Mesothelial cell of epicardium (in vitro differentiated cells): ENCODE measurements at places on chromosomes 3 and 15. TPM values are rescaled to one million over a fixed set of nuclear protein-coding genes. Genes with fewer than 3 reads are reported as not detected.

The GREM1 gene
- total RNA-seq: 1.3 to 2.2 TPM (median 2.1 TPM) in 3 replicates

The CHRNA3 gene
- 1.9 to 4.0 TPM (median 2.4 TPM) in 3 replicates for total RNA-seq

The CXCR6 gene
- not detected in 3 replicates for total RNA-seq

The SUCLG2 gene
- total RNA-seq: 35.0 to 35.9 TPM (median 35.2 TPM) in 3 replicates

The TMEM212 gene
- total RNA-seq: not detected in 3 replicates

The MUC20 gene
- 8.7 to 11.7 TPM (median 9.4 TPM) in 3 replicates for total RNA-seq

The GCSAM gene
- total RNA-seq: 0.67 to 1.2 TPM (median 0.93 TPM) in 3 replicates

The ZBED2 gene
- not detected in 3 replicates for total RNA-seq

The ARGFX gene
- not detected in 3 replicates for total RNA-seq

The EPHB3 gene
- 98.9 to 115 TPM (median 106 TPM) in 3 replicates for total RNA-seq

The AMOTL2 gene
- 281 to 297 TPM (median 296 TPM) in 3 replicates for total RNA-seq

The TWF2 gene
- total RNA-seq: 26.6 to 30.6 TPM (median 28.7 TPM) in 3 replicates

The BUB1B gene
- 29.0 to 38.2 TPM (median 35.5 TPM) in 3 replicates for total RNA-seq

The ROPN1B gene
- not detected in 3 replicates for total RNA-seq

The REC114 gene
- total RNA-seq: not detected in 3 replicates

The DISP2 gene
- 0.57 to 0.76 TPM (median 0.64 TPM) in 3 replicates for total RNA-seq

The CIDEC gene
- total RNA-seq: not detected in 3 replicates

The CD96 gene
- total RNA-seq: 0.20 to 0.27 TPM (median 0.23 TPM) in 3 replicates

The NDN gene
- 84.8 to 89.0 TPM (median 85.8 TPM) in 3 replicates for total RNA-seq

The XYLB gene
- 5.2 to 5.9 TPM (median 5.5 TPM) in 3 replicates for total RNA-seq

The KBTBD13 gene
- 0.09 to 0.11 TPM in 2 of 3 replicates, not detected in the other for total RNA-seq

The CDC25A gene
- 12.1 to 13.1 TPM (median 13.0 TPM) in 3 replicates for total RNA-seq

The CCDC54 gene
- total RNA-seq: not detected in 3 replicates

The CYP11A1 gene
- total RNA-seq: 5.2 to 7.0 TPM (median 5.3 TPM) in 3 replicates

The CHST13 gene
- not detected in 3 replicates for total RNA-seq

The GABRR3 gene
- total RNA-seq: not detected in 3 replicates

The CLDN16 gene
- total RNA-seq: 0.07 to 0.20 TPM (median 0.11 TPM) in 3 replicates

The OIP5 gene
- total RNA-seq: 5.3 to 5.9 TPM (median 5.6 TPM) in 3 replicates

The INO80 gene
- total RNA-seq: 22.4 to 24.6 TPM (median 23.7 TPM) in 3 replicates

The CPA3 gene
- 0.13 TPM in 1 of 3 replicates, not detected in the others for total RNA-seq

The CKMT1B gene
- 0.20 to 0.44 TPM in 2 of 3 replicates, not detected in the other for total RNA-seq

The CYP1A2 gene
- total RNA-seq: 0.09 TPM in 1 of 3 replicates, not detected in the others

The TPRG1 gene
- 1.9 to 3.3 TPM (median 2.4 TPM) in 3 replicates for total RNA-seq

The NR2E3 gene
- 1.1 to 2.0 TPM (median 1.2 TPM) in 3 replicates for total RNA-seq

The SERINC4 gene
- total RNA-seq: 0.09 to 0.20 TPM (median 0.18 TPM) in 3 replicates

The ACTR8 gene
- total RNA-seq: 38.6 to 45.8 TPM (median 39.3 TPM) in 3 replicates

The CPN2 gene
- not detected in 3 replicates for total RNA-seq

The ARPP21 gene
- total RNA-seq: 0.67 to 1.1 TPM (median 0.68 TPM) in 3 replicates

The CCDC9B gene
- total RNA-seq: 23.4 to 26.9 TPM (median 26.1 TPM) in 3 replicates
